ENCODE measurements at places on chromosomes 16 and 17.
A peak's percentile ranks its signal among the peaks of the same experiment; 100 is the strongest.

DNA sequence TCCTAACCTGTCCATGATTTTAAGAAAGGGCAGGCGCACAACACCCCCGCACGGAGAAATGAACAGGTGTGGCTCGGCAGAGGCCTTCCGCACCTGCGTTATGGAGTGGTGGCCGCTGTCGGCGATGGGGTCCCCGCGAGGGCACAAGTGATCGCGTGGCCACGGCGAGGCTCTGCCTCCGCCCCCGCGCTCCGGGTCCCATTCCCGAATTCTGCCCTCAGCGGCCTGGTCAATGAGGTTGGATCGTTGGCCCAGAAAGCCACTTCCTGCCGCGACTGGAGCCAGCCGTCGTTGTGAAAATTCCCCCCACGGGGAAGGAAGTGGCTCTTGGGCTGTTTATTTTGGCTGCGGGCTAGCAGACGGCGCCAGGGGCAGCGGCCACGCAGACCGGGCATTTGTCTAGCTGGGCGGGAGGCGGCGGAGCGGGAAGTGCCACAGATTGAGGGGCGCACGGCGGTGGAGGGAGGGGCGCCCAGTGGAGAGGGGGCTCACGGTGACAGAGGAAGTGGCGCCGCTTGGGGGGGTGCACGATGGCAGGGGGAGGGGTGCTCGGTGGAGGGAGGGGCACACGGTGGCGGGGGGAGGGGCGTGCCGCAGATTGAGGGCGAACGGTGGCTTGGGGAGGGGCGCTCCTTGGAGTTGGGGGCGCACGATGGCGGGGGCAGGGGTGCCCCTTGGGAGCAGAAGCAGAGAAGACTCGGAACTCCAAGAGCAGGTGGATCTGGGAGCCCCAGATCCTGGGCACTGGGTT is 25.0 kb downstream of the MRC2 start:
- peak; percentile 40 for DNase-seq

DNA sequence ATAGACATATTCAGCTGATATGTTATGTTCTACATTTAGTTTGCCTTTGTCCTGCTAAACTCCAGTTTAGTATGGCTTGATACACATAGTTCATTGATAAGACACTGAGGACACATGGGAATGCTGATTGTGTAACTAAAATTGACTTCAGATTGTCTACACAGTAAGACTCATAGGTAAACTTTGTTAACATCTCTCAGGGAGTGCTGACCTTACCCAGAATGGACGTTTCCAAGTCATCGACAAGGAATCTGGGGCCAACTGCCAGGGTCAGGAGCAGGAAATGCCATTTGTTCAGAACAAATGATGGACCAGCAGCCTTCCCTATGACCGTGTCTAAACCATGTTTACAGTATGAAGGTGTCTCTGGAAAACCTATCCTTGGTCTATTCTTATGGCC is 58.7 kb downstream of the DYNLRB2 start:
- no peak for DNase-seq

DNA sequence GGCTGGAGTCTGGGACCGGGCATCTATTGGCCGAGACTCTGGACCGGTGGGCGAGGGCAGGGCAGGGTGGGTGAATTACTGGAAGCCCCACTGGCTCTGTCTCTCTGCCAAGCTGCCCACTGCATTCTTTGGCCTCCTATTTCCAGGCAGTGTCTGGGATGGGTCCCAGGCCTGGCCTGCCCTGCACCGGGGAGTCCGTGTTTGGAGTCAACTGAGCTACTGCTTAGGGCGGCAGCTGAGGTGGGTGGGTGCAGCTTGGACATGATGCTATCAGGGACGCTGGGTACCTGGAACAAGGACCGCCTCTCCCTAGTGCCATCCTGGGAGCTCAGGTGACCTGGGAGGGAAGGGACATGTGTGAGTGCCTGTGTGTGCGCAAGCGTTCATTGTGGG is 58.1 kb downstream of the SOCS3 start:
- no peak for DNase-seq

- DNase-seq: no peak
These were observed 821 bp downstream of the C16orf86 start for GRCh38 chr16:67667453-67667816.

DNA sequence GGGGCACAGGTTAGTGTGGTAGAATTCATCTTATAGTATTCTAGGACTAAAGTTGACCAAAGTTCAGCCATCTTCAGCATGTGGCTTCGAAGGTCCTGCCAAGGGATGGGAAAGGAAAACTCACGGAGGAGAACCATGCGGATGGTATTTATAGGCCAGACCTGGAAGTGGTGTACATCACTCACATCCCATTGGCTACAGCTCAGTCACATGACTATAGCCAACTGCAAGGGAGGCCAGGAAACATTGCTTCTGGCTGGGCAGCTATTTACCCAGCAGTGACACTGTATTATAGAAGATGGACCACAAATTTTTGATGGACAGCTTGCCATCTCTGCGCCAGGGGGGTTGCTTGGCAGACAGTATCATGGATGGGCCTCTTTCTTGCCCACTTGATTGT is 35.7 kb upstream of the COQ7 start:
- no peak for DNase-seq

GRCh38 chr17:9406046-9406606 is 169.5 kb downstream of the STX8 start:
- DNase-seq: no peak

- DNase-seq: no peak
These were observed 441.0 kb upstream of the SOX9 start for GRCh38 chr17:71679832-71680231.

GRCh38 chr16:70663524-70664324 is 17.4 kb downstream of the IL34 start:
- DNase-seq: no peak

DNA sequence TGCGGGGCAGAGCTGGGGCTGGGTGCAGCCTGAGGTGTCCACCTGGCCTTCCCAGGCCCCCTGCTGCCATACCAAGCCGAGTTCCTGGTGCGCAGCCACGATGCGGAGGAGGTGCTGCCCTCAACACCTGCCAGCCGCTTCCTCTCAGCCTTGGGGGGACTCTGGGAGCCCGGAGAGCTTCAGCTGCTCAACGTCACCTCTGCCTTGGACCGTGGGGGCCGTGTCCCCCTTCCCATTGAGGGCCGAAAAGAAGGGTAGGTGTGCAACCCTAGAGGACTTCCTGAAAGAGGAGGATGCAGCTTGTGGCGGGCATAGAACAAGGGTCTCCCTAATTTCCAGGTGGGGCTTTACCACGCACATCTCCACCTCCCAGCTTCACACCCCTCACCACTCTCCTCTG is 2.5 kb downstream of the SGCA start:
- DNase-seq: no peak

- no peak for DNase-seq
These were observed 2.4 kb downstream of the ALKBH5 start for GRCh38 chr17:18185832-18186626.

GRCh38 chr17:49577650-49577934 is 1.9 kb downstream of the NXPH3 start:
- no peak for DNase-seq

DNA sequence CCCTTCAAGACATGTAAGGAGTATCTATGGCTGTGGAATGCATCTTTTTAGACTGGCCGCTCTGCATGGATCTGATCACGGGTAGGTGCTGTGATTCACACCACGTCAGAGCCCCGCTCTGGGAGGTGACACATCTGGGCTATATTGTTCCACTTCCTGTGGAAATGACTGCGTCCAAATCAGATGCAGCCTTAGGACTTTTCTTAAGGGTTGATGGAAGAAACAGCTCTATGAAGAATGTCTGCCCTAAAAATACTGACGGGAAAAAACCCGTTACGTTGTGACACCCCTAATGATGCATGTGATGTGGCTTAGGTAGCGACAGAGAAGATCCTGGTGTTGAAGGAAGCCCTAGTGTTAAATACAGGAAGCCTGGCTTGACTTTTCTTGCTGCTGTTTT is 12.2 kb downstream of the BANP start:
- peak; percentile 50 for DNase-seq

- DNase-seq: no peak
These were observed 41.4 kb upstream of the BHLHA9 start for GRCh38 chr17:1228781-1229348.
